CD4-positive, alpha-beta T cell treated with Interleukin-2 at 100 ng/mL for 4 hours (primary cell): ENCODE measurements at places on chromosomes 7 and 10.
A peak's percentile ranks its signal among the peaks of the same experiment; 100 is the strongest.

- no peak for DNase-seq
Observed at GRCh38 chr10:105259201-105259600, 618.1 kb downstream of the SORCS3 start.

GRCh38 chr7:80724249-80724871 lies 85.9 kb downstream of the CD36 start:
- no peak for DNase-seq

- no peak for DNase-seq
Observed at GRCh38 chr7:26136831-26137230, 15.2 kb upstream of the NFE2L3 start.

DNA sequence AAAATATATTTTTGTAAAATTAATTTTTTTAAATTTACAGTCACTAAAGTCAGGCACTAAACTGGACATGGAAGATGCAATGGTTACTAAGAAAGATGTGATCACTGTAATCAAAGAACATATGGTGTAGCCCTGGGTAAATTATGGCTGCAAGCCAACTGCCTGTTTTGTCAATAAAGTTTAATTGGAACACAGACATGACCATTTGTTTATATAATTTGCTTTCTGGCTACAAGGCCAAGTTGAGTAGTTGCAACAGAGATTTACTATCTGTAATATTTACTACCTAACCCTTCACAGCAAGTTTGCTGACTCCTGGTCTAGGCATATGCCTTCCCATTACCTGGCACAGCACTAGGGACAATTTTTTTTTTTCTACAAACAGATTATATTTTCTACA lies 448.9 kb downstream of the ADRA2A start:
- no peak for DNase-seq

GRCh38 chr10:96719850-96720421 lies 378 bp downstream of the PIK3AP1 start:
- peak; percentile 52 for DNase-seq

GRCh38 chr7:150982351-150982750 lies 4.2 kb upstream of the KCNH2 start:
- DNase-seq, result no peak

DNA sequence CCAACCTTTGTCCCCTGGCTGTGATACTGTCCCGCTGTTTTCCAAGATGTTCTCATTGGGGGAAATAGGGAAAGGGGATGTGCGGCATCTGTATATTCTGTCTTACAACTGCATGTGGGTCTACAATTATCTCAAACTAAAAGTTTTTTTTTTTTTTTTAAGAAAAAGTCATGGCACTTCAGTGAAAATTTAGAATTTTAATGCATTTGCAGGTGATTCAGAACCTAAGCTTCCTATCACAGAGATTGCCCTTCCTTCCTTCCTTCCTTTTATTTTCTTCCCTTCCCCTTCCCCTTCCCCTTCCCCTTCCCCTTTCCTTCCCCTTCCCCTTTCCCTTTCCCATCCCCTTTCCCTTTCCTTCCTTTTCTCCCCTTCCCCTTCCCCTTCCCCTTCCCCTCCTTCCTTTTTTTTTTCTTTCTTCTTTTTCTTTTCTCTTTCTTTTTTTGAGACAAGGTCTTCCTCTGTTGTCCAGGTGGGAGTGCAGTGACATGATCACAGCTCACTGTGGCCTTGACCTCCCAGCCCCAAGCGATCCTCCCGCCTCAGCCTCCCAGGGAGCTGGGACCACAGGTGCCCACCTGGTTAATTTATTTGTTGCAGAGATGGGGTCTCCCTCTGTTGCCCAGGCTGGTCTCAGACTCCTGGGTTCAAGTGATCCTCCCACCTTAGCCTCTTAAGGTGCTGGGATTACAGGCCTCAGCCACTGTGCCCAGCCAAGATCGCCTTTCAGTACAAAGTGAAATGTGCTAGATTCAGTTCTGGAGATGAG lies 32.0 kb downstream of the JAKMIP3 start:
- no peak for DNase-seq

DNA sequence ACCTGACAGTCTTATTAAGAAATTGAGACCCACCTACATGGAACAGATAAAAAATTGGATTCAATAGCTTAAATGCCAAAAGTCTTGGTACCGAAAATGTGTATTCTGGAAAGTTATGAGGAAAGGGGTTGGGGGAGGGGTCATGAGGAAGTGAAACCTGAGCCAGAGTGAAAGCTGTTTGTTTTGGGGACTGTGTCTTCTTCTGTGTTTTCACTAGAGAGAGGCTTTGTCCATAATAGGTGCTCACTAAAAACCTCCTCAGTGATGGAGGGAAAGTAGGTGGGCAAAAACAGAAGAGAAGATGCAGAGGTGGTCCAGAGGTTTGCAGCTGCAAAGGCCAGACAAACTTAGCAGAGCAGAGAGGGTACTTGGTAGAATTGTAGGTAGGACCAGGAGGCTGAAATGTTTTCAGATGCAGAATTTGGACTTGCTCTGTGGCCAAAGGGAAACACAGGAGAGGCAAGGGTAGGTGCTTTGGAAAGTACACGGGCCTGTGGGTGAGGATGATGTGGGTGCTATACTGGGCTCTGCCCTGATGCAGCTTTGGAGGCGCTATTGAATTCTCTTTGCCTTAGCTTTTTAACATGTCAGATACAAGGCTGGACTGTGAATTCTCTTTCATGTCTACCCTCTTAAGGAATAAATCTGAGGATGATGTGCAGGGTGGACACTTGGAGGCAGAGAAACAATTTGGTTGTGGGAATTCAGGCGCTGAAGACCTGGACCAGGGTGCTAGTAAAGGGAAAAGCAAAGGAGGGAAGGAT lies 254.6 kb downstream of the PTEN start:
- no peak for DNase-seq

- no peak for DNase-seq
Observed at GRCh38 chr7:28811008-28811407, 147.1 kb downstream of the TRIL start.

DNA sequence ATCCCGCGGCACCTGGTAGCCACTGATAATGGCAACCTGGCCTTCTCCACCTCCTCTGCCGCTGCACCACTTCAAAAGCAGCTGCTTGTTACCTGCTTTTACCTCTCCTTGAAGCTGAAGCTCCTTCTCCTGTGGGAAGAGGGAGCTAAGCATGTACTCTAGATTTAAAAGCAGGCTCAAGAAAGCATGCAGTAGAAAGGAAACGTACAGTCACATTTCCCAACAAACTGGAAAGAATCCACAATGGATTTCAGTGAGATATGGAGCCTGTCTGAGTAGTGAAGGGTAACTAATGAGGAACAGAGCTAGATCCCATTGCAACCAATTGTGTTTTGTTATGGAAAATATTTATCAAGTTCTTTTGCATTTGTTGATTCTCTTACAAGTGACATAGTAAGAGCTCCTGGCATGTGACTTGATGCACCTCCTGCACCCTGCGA lies 457.4 kb upstream of the GALNT17 start:
- no peak for DNase-seq

DNA sequence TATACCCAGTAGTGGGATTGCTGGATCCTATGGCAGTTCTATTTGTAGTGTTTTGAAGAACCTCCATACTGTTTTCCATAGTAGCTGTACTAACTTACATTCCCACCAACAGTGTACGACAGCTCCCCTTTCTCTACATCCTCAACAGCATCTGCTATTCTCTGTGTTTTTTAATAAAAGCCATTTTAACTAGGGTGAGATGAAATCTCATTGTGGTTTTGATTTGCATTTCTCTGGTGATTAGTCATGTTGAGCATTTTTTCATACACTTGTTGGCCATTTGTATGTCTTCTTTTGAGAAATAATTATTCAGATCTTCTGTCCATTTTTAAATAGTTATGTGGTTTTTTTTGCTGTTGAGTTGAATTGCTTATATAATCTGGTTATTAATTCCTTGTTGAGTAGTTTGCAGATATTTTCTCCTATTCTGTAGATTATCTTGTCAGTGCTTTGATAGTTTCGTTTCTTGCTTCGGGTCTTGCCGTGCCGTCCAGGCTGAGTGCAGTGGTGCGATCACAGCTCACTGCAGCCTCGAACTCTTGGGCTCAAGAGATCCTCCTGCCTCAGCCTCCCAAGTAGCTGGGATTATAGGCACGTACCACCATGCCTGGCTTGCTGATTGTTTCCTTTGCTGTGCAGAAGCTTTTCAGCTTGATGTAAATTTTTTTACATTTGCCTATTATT lies 12.0 kb downstream of the MTG1 start:
- DNase-seq, result no peak

DNA sequence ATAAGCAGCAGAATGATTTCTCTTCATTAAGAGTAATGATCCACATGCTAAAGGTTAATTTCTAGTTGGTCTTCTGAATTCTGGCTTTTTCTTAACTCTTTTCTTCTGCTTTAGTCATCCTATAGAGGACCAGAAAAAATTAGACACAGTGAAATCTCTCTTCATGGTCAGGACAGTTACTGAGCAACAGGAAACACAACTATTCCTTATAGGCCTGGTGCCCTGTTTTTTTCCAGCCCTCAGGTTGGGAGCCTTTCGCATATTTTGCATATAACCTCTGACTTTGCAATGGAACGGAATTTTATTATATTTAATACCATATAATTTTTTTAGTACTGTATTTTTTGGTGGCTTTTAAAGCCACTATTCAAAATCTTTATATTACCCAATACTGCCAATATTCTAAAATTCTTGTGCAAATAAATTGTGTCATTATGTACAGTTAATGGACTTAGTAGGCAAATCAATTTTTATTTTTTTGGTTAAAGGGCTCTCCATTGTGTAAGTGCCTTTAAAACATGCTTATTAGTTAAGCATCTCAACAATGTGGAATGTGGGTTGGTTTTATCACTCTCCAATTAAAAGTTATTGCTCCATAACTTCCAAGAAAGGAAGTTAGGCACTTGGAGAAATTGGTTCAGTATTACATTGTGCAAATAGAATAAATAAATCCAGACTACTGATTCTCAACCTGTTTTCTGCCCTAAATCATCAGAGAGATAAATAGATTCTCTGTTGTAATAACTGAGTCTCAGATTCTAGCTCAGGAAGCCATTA lies 22.5 kb downstream of the ARL4A start:
- no peak for DNase-seq

GRCh38 chr10:12416344-12417050 lies 67.2 kb downstream of the CAMK1D start:
- DNase-seq, result no peak

- no peak for DNase-seq
Observed at GRCh38 chr7:75679060-75679459, 59.7 kb downstream of the HIP1 start.

DNA sequence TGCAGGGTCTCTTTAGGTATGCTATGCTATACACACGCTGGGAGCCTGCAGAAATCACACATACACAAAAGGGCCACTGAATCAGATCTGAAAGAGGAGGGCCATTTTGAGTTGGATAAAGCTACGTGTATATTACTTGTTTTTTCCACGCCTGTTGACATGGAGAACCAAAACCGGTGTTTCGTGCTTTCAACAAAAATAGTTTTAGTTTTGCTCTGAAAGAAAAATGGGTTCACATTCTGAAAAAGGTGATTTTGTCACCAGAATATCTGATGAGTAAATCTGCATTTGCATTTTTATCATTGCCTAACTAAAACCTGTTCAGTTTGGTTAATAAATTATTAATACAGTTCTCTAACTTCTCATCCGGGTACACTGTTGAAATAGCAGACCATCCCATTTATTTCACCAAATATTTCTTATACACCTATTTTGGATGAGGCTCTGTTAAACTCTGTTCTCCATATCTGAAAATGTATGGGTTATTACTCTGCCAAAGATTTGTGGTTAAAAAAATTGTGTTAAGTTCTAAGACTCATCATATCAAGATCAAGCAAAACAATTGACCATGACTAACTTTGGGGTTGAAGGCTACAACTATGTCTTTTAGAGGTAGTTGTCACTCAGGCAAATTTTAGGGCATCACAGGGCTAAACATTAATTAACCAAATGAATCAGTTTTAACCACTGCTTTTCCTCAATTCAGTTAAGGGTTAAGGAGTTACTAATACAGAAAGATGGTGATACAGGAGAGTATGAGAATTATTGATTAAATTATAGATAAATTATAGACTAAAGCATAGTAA lies 101.2 kb upstream of the RPA3 start:
- no peak for DNase-seq

DNA sequence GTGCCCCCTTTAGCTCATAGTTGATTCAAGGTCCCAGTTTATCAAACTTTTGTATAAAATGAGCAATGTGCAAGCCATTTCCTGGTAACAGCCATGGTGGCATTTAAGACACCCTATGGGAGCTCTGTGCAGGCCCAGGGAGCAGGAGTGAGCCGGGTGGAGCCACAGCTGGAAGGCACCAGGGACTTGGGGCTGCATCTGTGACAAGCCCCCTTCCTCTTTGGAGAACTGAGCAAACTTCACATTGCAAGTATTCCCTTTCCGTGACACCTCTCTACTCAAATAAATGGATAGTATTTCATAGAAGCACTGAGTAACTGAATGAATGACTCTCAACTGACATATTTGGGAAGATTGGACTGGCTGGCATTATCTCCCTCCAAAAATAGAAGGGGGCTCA lies 558.7 kb upstream of the FOXK1 start:
- DNase-seq, result no peak

- DNase-seq, result no peak
Observed at GRCh38 chr10:51204066-51204465, 129.8 kb downstream of the PRKG1 start.

GRCh38 chr10:97025613-97026242 lies 160.0 kb downstream of the SLIT1 start:
- DNase-seq, result peak; percentile 57

- no peak for DNase-seq
Observed at GRCh38 chr7:75654855-75655254, 83.9 kb downstream of the HIP1 start.

DNA sequence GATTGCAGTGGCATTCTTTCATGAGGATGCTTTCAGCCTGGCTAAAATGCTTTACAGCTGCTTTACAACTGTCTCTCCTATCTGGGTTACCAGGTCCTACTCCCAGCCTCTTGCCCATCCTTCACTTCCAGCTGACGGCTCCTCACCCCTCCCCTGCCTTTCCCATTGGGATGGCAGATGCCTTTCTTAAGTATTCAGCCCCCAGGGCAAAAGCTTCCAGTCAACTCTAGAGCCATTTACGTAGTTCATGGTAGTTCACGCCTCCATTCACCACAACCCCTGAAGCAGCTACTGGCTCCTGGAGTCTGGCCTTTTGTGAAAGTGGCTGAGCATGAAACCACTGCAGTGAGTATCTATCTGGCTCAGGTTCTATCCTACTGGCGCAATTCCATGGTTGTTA lies 17.2 kb upstream of the BMPER start:
- DNase-seq, result no peak

GRCh38 chr10:62907470-62908212 lies 91.5 kb upstream of the EGR2 start:
- DNase-seq, result no peak

GRCh38 chr10:14605231-14605925 lies 169.3 kb downstream of the FAM107B start:
- DNase-seq, result peak; percentile 87

DNA sequence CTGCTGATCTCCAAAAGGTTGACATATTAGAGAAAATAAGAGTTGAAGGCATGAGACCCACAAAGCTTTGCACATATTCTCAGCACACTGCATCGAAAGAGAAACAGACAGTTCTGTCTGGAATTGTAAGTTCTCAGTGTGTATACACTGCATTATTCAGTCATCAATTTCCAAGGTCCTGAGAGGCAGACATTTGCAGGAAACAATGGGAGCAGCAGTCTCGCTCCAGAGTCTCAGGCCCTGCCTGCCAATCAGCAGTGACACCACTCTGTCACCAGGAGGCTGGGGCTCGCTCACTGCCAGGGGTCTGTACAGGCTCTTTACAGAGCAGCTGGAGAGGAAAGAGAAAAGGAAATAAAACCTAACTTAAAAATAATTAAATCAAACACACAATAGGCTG lies 36.3 kb downstream of the JAZF1 start:
- DNase-seq, result no peak
